Activated CD4-positive, alpha-beta T cell treated with anti-CD3 and anti-CD28 coated beads for 36 hours (primary cell): ENCODE measurements at places on chromosomes 5 and 9. TPM values are rescaled to one million over a fixed set of nuclear protein-coding genes. Genes with fewer than 3 reads are reported as not detected.

FUBP3 gene
- 38.5 TPM for total RNA-seq

MRPL22 gene
- total RNA-seq: 77.2 TPM

DNA sequence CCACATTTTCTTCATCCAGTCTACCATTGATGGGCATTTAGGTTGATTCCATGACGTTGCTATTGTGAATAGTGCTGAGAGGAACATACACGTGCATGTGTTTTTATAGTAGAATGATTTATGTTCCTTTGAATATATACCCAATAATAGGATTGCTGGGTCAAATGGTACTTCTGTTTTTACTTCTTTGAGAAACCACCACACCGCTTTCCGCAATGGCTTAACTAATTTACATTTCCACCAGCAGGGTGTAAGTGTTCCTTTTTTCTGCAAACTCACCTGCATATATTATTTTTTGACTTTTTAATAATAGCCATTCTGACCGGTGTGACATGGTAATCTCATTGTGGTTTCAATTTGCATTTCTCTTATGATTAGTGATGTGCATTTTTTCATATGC is 82.2 kb upstream of the RFX3 start:
- no peak for DNase-seq

GRCh38 chr5:119410448-119411159 is 41.7 kb upstream of the HSD17B4 start:
- DNase-seq: peak; percentile 24

- DNase-seq: no peak
Observed at GRCh38 chr5:147751-148150, 43.5 kb upstream of the LRRC14B start.

- no peak for DNase-seq
Observed at GRCh38 chr9:41229408-41230401, 40.6 kb upstream of the ZNG1F start.
